Kidney tubule cell (primary cell): ENCODE measurements at places on chromosomes 2 and 18.

DNA sequence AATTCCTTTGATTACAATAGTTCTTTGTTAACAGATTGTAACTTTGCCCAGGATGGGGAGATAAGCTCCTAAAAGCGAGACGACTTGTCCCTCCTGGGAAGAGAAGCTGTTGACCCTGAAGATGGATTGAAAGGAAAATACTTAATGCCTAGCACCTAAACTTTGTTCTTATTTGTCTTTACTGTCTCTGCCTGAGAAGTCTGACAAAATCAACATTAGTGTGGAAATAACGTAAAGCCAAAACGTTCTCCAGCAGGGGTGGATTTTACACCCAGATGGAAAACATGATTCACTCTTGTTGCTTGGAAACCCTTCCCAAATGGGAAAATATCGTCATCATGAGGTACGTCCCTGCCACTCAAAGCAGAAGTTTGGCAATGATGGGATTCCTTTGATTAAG is 450.1 kb downstream of the SLC4A3 start:
- no peak for DNase-seq

DNA sequence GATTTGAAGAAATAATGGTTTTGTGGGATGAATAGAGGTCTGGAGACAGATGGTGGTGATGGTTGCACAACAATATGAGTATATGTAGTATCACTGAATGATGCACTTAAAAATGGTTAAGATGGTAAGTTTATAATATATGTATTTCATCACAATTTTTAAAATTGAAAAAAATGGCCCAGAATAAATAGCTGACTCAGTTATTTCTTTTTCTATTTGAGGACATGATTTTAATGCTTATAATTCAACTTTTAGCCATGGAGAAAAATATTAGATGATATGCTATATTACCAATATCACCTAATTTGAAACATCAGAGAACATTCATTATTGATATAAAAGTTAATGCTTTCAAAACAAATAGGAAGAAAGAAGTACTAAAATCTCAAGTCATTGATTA is 339.8 kb upstream of the LINC00305 start:
- no peak for DNase-seq

DNA sequence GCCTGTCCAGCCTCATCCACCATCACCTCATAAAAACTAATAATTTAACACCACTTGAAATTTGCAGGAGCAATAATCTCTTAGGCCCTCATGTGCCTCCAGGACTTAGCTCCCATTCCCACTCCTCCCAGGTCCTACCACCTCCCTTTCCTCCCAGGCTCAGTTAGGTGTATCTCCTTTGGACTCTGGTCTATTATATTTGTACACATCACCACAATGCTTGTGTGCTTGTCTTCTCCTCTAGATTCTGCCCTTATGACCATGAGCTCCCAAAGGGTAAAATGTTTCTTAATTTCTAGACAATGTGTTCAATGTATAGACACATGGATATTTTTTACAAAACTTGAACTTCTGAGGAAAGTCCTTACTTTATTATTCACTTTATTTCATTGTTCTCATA is 182.0 kb upstream of the ZC3H15 start:
- no peak for DNase-seq

DNA sequence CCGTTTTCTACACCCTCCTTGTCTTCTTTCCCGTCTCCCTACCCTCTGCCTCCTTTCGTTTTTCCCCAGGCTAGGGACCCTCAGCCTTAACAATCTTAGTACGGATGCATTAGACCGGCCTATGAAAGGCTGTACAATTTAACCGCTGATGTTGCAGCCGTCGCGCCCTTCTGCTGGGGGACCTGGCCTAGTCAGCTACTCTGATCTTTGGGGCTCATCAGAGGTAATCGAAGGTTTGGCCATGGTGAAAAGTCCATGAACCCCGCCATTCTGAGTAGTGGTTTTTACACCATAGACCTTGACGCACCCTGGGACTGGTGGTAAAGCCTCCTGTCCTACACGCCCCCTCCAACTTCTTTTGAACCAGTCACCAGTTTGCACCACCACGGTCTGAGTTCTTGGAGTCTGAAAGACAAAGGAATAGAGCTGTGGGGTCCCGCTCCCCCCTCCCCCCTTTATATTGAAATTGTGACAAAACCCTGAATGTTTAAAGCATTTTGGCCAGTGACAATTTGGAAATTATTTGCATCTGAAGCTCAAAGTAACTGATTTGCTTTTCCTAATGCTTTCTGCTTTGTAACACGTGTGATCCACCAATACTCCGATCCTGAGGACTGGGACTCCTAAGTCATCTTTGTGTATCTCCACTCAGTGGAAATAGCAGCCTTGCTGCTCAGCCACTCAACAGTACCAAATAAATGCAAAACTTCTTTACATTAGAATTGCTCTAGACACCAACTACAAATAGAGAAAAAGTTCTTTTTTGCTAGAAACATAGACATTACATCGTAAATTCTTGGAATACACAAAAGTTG is 642 bp upstream of the SRSF7 start:
- DNase-seq: no peak

DNA sequence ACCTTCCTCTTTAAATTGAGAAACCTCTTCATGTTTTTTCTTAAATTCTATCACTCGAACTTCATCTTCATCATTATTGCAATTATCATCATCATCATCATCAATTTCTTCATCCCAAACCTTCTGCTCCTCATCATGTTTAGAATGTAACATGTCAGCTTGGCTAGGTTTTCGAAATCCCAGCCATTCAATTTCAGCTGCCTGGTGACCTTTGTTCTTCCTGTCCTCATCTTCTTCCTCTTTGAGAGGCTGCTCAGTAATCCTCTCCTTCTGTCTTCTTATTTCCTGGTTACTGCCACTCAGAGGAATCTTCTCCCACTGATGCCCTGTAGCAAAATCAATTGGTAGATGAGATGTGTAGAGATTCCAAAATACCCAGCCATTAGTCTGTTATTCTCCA is 4.2 kb downstream of the ERMN start:
- DNase-seq: no peak

DNA sequence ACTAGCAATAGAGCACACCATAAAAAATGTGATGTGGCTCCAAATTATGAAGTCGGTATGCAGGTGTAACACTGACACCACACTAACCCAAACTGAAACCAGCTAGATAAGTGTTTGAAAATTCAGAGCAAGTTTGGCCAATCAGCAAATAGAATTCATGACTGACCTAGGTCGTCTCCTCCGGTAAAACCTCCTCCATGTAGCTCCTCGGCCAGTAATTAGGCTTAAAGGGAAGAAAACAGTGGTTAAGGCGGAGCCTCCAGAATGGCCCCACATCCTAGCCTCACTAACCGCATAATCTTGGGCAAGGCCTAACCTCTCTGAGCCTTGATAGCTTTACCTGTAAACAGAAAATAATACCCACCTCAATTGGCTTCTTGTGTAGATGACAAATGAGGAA is 30.1 kb downstream of the C1D start:
- no peak for DNase-seq

- DNase-seq: no peak
These were observed 63.2 kb downstream of the LYPD6 start for GRCh38 chr2:149393614-149394013.

DNA sequence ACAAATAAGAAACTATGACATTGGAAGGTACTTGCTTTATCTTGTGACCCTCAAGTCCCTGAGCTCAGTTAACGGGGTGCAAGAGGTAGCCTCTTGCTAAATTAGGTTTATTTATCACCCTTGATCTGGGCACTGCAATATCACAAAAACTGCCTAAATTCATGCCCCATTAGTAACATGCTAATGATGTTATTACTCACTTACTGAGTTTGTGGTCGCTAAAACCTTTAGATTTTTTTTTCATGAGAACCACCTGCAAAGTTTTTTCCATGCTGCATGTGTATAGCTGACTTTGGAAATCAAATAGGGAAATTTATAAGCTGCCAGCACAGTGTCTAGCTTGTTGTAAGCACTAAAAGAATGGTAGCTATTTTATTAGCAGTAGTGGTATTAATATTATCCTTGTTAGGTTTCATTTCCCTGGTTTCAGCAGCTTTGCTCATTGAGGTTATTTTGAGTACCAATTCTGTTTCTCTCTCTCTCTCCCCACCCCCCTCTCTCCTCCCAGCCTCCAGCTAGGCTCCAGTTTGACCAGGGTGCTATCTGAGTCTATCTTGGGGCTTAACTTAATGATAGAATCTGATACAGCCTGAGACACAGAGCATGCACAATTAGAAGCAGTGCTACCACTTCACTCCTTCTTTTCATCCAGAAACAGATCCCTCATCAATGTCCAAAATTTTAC is 88.7 kb upstream of the ATP8B1 start:
- DNase-seq: no peak

DNA sequence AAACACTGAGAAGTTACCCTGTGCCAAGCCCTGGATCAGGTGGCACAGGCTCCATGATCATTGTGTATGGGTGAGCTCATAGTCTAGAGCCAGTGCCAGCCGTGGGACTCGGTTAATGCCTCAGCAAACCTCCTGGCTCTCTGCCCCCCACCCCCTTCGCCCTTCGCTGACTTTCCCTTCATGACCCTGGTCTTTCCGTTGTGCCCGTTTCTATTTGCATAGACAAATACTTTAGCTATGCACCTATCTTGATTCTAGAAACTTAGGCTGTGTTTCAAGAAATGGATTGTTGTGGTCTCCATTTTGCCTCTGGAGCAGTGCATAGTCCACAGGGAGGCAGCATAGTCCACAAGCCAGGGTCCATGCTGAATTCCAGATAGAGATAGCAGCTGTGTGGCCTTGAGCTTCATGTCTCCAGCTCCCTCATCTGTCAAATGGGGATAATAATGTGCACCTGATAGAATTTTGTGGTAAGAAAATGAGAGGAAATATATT is 44.8 kb upstream of the KDM3A start:
- peak; percentile 61 for DNase-seq

GRCh38 chr2:96499061-96499960 is 5.8 kb downstream of the NEURL3 start:
- DNase-seq: no peak

GRCh38 chr2:30208453-30208852 is 22.9 kb upstream of the LBH start:
- DNase-seq: peak; percentile 70

- no peak for DNase-seq
These were observed 369.4 kb upstream of the GCFC2 start for GRCh38 chr2:76080154-76080553.
